ENCODE measurements at places on chromosomes 7 and 10. TPM values are rescaled to one million over a fixed set of nuclear protein-coding genes. Genes with fewer than 3 reads are reported as not detected.

MEOX2 gene
- not detected for total RNA-seq

PRPF18 gene
- 26.9 TPM for total RNA-seq

PPP1R9A gene
- 0.35 TPM for total RNA-seq

DNA sequence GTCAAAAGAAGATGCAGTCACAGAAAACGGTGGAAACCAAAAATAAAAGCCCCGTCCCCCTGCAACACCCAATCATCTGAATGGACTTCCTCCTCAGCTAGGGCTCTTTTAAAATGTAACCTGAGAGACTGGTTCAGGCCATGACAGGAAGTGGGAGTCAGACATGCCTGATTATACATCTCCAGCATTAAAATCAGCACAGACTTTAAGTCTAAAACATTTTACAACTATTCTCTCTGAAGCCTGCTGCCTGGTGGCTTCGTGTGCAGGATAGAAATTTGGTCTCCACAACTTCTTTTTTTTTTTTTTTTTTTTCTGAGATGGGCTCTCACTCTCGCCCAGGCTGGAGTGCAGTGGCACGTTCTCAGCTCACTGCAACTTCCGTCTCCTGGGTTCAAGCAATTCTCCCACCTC is 30.3 kb downstream of the HACD1 start:
- no peak for DNase-seq

- DNase-seq = no peak
Observed at GRCh38 chr10:100396605-100397004, 49.6 kb downstream of the SCD start.

GRCh38 chr10:127550861-127551260 is 1.8 kb downstream of the NPS start:
- DNase-seq = no peak

LHFPL3 gene
- not detected for total RNA-seq

DNA sequence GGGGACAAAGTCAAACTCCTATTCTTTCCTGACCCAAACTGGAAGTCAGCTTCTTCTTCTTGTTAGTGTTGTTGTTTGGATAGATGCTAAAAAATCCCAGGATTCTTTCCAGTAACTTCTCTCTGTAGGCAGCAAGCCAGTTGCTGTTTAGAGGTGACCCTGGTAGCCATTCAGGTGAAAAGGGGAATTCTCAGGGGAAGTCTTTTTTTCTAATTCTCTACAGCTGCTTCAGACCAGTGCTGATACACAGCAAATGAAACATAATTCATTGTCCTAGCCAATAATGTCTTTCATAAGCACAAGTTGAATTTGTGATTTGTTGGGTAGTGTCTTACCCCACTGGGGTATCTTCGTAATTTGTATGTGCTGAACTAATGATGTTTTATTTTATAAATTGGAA is 357.3 kb downstream of the BBS9 start:
- no peak for DNase-seq

- no peak for DNase-seq
Observed at GRCh38 chr7:127828843-127829500, 177.0 kb downstream of the SND1 start.

DNA sequence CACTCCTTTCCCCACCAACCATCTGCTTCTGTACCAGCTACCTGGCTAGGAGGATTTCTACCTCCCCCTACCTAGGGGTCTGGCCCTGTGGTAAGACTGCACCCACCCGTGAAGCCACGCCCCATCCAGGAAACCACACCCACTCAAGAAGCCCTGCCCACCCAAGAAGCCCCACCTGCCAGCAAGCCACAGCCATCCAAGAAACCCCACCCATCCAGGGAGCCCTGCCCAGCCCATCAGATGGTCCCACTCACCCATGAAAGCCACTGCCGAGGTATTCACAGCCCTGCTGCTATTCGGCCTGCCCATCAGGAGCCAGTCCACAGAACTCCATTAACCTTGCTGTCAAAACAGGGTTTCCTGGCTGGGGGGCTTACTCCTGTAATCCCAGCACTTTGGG is 15.6 kb upstream of the MUC3A start:
- DNase-seq = no peak

DNA sequence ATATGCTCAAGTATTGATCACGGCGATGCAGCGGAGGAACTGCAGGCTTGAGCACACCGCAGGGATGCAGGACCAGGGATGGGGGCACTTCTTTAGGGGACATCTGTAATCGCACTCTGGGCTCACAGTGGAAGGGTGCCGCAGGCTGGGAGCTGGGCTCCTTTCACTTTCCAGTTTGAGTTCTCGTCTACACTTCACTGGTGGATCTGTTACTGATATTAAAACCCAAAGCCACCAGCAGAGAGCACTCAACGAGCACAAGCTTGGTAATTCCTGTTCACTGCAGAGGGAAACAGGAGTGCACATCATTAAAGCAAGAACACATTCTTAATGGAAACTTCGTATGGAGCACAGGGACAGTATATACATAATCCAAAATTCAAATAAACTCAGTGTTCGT is 91.3 kb downstream of the PARD3 start:
- no peak for DNase-seq

GRCh38 chr7:23654508-23654907 is 25.5 kb upstream of the FAM221A start:
- DNase-seq = no peak

NPFFR1 gene
- total RNA-seq = not detected

- no peak for DNase-seq
Observed at GRCh38 chr7:44261240-44261639, 60.5 kb downstream of the YKT6 start.

DNA sequence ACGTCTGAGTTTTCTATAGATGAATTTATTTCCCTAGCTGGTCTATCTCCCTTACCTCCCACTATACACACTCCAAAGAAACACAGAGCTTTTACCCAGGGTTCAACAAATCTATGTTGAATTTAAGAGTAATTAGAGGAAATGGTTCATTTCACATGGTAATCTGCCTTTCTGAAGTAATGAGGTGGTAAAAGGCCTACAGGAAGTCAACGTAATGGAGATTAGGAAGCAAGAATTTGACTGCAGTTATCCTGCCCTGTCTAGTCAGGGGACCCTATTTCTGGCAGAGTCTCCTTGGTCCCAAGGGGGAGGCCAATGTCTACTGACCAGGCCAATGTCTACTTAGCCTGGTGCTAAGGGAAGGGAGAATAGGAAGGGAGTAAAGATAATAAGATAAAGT is 21.4 kb upstream of the SIRT1 start:
- no peak for DNase-seq

- DNase-seq = no peak
Observed at GRCh38 chr7:133674079-133674763, 421.3 kb downstream of the EXOC4 start.

RAB19 gene
- 4.9 TPM for total RNA-seq

PIK3AP1 gene
- 6.9 TPM for total RNA-seq

DNA sequence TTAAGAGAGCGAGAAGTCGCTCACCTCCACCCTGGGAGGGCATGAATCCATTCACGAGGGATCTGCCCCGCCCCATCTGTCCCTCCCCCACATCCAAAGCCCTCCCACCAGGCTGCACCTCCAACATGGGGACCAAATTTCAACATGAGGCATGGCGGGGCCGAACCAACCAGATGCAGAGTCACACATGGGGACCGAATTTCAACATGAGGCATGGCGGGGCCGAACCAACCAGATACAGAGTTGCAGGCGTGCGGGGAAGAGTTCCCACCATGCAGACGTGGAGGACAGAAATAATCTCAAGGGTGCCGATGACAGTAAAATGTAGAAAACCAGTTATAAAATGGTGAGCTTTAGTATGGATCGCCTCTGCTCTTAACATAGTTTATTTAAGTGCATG is 564.4 kb downstream of the DNAJB6 start:
- no peak for DNase-seq

- DNase-seq = no peak
Observed at GRCh38 chr7:37032258-37032601, 307.9 kb upstream of the AOAH start.

DNA sequence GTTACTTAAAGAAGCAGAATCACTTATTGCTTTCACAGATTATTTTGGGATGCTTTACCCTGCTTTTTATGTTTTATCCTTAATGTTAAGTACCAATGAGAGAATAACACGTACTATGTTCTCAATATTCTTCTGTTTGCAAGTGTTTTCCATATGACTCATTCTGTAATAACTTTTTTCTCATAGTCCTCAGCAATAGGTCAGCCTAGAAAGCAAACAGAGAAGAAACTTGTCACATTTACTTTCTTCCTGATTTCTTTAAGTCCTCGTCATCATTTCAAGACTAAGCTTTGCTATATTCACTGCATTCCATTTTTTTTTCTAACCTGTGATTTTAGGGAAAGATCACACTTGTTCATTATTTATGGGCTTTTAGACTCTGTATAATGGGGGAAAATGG is 6.8 kb upstream of the AGR2 start:
- DNase-seq = no peak

DNA sequence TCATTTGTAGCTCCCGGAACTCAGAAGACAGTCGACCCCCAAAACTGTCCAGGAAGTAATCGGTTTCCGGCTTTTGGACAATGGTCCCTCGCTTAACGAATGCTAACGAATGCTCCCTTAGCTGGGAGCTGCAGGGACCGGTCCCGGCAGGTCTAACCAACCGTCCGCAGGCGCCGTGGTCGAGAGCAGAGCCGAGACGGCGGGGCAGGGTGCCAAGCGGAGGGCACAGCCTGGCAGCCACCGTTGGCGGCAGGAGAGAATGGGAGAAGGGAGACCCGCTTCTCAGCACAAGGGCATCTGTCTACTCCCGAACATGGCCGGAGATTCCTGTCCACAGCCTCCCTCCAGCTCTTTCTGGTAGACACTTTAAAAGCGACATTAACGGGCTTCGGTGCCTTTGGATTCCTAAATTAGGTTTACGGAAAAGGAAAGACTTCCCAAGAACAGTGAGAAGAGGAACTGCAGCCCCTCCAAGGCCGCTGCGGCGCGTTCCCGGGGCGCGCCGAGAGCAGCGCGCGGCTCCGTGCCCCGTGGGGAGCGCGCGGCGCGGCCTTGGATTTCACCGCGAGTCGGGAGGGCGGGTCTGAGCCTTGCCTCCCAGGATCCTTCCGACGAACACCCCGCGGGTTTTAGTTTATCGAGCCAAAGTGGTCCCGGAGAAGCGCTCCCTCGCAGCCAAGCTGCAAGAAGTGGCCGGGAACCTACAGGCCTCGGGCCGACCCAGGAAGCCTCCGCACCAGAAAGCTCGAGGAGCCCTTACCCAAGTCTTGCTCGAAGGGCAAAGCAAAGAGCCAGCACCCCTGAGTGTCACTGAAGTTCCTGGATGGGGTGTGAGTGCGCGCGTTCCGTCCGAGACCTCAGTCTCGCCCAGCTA is 3.6 kb upstream of the TBX20 start:
- no peak for DNase-seq

MOGAT3 gene
- total RNA-seq = not detected

GRCh38 chr10:70874061-70874460 is 14.3 kb downstream of the PCBD1 start:
- DNase-seq = no peak

MYOZ1 gene
- not detected for total RNA-seq

- DNase-seq = no peak
Observed at GRCh38 chr7:57775396-57776088, 325.6 kb downstream of the ZNF716 start.

- no peak for DNase-seq
Observed at GRCh38 chr10:110093722-110094121, 85.9 kb downstream of the ADD3 start.

DNA sequence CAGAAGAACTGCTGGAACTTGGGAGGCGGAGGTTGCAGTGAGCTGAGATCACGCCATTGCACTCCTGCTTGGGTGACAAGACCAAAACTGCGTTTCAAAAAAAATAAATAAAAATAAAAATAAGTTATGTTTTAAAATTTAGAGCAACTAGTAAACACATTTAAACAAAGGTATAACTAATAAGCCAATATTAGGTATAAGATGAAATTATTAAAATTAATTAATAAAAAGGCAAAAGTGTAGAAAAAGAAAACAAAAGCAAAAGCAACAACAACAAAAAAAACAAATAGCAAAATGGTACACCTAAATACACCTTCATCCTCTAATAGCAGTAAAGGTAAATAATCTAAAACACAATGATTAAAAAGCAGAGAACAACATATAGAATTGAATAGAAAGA is 6.2 kb upstream of the OR6B1 start:
- no peak for DNase-seq

- DNase-seq = no peak
Observed at GRCh38 chr10:122306282-122306681, 35.2 kb downstream of the BTBD16 start.

ATP6V1F gene
- total RNA-seq = 127 TPM

DNA sequence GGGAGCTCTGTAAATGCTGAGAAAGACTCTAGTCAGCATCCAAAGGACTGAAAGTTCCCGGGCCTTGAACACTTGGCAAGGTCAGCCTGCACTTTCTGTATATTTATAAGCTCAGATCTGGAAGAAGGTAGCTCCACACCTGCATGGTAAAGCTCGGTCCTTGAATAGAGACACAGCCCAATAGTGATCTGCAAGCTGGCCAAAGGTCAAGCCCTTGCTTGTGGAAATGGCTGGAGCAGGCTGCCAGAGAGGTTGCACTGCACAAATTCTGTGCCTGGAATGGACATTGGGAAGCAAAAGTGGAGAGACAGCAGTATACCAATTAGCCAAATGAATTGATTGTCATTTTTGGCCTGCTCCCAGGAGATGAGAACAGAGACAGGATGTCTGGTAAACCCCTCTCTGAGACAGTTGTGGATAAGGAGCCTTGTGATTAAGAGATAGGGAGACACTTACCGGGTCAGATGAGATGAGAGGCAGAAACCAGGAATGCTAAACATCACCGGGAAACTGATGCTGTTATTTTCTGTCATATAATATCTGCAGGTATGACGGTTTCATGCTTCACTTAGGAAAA is 8.0 kb upstream of the FRA10AC1 start:
- no peak for DNase-seq

GRCh38 chr7:29783671-29784070 is 22.6 kb upstream of the WIPF3 start:
- no peak for DNase-seq

- DNase-seq = no peak
Observed at GRCh38 chr10:102604439-102604841, 39.8 kb upstream of the TRIM8 start.

- DNase-seq = peak; percentile 26
Observed at GRCh38 chr10:12333380-12334185, 15.8 kb upstream of the CAMK1D start.

- DNase-seq = no peak
Observed at GRCh38 chr7:120436487-120437060, 163.6 kb downstream of the KCND2 start.

UCN3 gene
- not detected for total RNA-seq

TAS2R5 gene
- total RNA-seq = 0.20 TPM

GRCh38 chr7:140940898-140941297 is 16.2 kb upstream of the BRAF start:
- DNase-seq = no peak

CLEC2L gene
- not detected for total RNA-seq

ASB13 gene
- total RNA-seq = 7.4 TPM

RAMP3 gene
- total RNA-seq = not detected
